ENCODE measurements at places on chromosomes 13 and 19. TPM values are rescaled to one million over a fixed set of nuclear protein-coding genes. Genes with fewer than 3 reads are reported as not detected.

- peak; percentile 7 for ATAC-seq
Measured at GRCh38 chr19:13003081-13003480, 7.8 kb downstream of the NFIX start.

- peak; percentile 35 for ATAC-seq
Measured at GRCh38 chr13:27619728-27620376, 477 bp downstream of the LNX2 start.

The JAK3 gene
- total RNA-seq = 2.0 TPM

DNA sequence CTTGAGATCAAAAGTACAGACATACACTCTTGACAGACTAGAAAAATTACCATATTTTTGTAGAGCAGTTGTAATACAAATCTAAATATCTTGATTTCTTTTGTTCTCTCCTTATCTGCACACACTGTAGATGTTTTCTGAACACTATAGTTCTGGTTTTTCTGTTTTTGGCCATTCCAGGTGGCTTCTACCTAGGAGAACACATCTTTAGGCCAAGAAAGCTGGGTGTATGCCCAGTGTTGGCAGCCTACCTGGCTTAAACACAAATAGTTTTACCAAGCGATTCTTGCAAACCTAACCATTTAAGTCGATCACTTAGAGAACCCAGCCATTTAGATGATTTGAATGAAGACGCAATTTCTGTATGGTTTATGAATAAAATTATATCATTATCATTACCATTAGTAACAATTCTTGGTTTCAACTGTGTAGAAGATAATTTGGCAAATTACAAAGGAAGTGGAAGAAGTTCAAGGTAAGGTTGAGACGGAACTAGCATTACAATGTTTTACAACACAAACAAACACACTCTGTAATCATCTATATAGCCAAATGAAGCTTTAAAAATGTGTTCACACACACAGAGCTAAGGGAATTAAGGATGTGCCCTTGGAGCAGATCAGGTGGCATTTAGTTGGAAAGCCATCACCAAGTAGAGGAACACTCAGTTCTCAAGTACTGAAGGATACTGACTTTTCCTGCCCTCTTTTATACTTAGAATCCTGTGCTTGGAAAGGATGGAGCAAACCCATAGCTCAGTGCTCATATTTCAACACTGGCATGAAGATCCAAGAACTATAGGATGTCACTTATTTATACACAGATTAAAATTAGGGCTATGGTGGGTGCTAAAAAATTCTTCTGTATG lies 36.2 kb downstream of the ERCC5 start:
- no peak for ATAC-seq

DNA sequence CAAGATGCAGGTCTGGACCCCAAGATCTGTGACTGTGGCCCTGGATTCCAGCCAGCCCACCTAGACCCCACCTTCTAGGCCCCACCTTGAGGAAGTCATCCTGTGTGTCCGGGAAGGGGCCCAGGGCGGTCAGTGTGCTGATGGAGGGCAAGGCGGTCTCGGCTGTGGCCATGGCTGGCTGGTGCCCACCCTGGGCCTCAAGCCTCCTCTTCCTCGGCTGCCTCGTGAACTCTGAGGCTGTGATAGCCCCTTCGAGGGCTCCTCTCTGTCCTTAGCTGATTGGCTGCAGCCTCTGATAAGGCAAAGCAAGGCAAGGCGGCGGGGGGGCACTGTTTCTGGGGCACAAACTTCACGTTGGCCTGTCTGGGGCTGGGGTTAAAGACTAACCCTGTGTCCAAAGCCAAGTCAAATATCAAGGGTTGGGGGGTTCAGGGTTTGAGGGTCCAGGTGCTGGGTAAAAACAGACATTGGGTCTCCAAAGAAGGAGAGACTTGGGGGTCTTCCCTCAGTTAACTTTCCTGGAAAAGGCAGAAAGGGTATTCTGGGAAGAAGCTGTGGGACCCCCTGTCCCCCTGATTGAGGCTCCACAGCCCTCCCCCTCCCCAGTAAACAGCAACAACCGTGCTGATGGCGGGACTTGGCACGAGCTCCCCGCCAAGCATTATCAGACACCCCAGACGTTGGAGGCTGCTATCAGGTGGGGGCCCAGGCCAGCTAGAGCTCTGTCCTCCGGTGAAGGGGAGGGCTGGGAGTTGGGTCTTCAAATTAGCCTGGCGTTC lies at the start of gene KLF1:
KLF1 (minus strand) TSS at position 233 of the 779 bp plus-strand sequence; CDS start at position 172, 61 bp downstream.
- ATAC-seq = no peak

The LYPD5 gene
- 18.0 TPM for total RNA-seq

The ANGPTL4 gene
- 55.4 TPM for total RNA-seq

The MARCHF2 gene
- total RNA-seq = 21.4 TPM

GRCh38 chr19:47511128-47511517 lies 3.7 kb downstream of the NAPA start:
- ATAC-seq = no peak

DNA sequence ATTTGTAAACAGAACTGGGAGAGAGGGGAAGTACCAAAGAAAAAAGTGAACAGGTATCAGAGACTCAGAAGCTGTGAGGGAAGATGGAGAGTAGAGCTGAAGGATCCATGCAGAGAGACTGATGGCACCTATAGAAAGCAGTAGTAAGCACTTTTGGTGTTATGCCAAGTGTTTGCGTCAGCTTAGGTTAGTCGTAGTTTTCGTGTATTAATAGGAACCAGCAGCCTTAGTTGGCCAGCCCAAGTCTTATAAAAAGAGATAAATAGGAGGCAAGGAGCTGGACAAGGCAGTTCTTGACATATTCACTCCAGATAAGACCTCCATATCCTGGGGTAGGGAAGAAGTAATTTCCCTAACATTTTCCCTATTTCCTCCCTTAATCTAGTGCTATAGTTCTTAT lies 214.2 kb downstream of the OXGR1 start:
- no peak for ATAC-seq

GRCh38 chr13:26246154-26246553 lies 7.8 kb upstream of the CDK8 start:
- ATAC-seq = no peak

The SIGLECL1 gene
- not detected for total RNA-seq

GRCh38 chr19:12230751-12231733 lies 63.6 kb downstream of the ZNF44 start:
- ATAC-seq = no peak

The OLFM2 gene
- total RNA-seq = 5.1 TPM

- no peak for ATAC-seq
Measured at GRCh38 chr13:46858776-46859175, 38.1 kb downstream of the HTR2A start.

- no peak for ATAC-seq
Measured at GRCh38 chr19:28710278-28710677, 502.7 kb downstream of the UQCRFS1 start.

DNA sequence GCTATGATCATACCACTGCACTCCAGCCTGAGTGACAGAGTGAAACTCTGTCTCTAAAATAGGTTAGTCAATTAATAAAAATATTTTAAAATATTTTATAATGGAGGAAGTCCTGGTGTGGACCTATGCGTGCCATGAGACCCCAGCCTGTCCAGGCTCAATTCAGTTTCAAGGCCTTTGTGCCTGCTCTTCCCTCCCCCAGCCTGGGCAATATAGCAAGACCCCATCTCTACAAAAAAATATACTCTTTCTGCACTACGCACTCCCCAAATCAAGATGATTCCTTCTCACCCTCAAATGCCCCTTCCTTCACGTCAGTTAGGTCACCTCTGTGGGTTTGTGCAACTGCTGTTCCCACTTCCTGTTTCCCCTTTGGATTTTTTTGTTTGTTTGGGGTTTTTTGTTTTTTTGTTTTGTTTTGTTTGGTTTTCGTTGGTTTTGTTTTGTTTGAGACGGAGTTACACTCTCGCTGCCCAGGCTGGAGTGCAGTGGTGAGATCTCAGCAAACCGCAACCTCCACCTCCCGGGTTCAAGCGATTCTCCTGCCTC lies 1.4 kb upstream of the HSH2D start:
- no peak for ATAC-seq

DNA sequence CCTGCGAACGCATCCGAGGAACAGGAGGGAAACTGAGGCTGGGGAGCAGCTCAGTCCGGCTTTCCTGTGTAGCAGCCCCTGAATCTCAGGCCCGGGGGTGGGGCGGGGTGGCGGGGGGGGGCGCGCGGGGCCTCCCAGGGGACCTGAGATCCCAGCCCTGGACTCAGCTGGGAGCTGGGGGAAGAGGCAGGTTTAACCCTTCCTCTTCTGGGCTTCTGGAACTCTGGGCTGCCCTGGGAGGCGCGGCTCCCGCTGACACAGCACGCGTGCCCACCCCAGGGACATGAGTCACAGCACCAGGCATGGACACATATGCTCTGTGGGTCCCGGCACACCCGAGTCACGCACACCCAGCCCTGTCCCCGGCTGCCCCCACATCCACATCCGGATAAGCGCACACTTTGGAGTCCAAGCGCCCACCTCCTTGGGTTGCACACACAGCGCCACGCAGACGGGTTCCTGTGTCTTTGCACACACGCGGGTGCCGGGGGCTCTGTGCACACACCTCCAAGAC lies 3.5 kb upstream of the CIRBP start:
- ATAC-seq = peak; percentile 8

GRCh38 chr13:53198736-53199135 lies 170.1 kb downstream of the OLFM4 start:
- ATAC-seq = no peak

The PRR22 gene
- total RNA-seq = 1.8 TPM

- ATAC-seq = peak; percentile 84
Measured at GRCh38 chr13:80469853-80470381, 129.0 kb upstream of the SPRY2 start.

DNA sequence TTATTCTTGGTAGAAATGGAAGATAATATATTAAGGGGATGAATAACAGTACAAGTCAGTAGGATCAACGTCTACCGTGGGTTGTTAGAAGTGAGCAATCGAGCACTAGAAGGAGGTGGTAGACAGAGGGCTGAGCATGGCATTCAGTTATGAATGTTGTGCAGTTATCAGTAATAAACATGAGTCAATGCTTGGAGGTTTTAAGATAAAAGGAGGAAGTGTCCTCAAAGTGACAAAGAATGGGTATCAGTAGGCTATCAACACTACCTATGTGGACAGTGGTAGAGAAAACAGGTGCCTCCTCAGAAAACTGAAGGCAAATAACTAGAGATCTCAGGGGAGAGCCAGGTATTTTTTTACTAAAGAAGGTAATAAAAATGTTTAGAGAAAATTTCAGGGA lies 1607.0 kb downstream of the PCDH9 start:
- no peak for ATAC-seq

DNA sequence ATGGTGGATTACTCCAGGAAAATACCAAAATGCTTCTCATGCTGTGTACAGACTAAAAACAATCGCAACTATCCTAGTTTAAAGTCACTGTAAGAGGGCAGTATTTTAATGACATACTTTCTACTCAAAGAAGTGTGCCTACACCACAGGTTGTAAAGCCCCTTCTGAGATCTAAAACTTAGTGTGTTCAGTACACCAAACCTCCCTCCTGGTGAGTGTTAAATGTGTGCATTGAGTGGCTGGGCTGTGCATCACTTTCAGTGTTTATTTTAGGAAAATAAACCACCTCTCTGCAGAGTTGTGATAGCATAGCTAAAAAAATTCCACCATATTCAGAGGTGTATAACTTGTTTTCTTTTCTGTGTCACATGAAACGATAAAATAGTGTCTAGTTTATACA lies 263.7 kb downstream of the DACH1 start:
- no peak for ATAC-seq

The C2CD4C gene
- total RNA-seq = 0.16 TPM

DNA sequence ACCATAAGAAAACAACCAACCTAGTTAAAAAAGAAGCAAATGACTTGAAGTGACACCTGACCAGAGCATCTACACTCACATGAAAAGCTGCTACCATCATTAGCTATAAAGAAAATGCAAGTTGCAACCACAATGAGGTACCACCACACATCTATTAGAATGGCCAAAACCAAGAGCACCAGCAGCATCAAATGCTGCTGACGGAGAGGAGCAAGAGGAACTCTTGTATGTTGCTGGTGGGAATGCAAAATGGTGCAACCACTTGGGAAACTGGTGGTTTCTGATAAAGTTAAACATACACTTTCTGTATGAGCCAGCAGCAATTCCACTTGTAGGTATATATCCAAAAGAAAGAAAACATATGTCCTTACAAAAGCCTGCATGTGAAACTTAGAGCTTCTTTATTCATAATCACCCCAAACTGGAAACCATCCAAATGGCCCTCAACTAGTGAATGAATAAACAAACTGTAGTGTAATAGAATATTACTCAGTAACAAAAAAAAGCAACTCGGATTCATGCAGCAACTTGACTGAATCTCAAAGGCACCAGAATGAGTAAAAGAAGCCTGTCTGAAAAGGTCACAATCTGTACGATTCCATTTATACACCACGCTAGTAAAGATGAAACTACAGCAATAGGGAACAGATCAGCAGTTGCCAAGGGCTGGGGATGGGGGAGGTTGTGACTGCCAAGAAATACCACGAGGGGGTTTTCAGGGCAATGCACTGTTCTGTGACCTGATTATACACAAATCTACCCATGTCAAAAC lies 60.9 kb upstream of the RANBP3 start:
- ATAC-seq = no peak

DNA sequence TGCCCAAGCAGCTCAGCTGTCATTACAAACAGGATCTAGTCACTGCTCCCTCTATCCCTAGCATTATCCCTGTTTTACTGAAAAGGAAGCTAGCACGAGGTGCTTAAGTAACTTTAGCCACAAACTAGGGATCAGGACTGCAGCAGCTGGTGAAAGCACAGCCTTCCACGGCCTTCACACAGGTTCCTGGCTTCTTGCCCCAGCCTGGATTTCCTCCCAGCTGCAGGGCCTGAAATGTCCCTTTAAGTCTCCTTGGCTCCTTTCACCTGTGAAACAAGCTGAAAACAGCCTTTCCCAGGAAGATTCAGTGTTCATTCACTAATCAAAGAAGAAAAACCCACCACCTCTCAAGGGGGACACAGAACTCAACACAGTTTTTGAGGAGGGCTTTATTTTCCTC lies 754.5 kb downstream of the DIAPH3 start:
- ATAC-seq = no peak

The CNFN gene
- total RNA-seq = 1,078 TPM

DNA sequence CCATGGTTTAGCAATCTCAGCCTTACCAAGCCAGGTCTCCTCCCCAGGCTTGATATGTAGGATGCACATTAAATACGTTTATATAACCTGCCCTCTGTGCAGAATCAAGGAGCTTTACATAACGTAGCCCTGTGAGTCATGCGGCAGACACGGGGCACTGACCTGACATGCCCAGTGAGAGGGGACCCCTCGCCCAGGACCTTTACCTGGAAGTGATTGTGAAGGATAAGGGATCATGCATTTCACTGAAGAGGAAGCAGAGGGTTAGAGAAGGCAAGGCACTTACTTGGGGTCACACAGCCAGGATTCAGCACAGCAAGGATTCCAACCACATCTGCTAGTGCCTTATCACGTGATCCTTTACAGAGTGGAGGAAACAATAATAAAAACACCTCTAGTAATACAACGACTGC lies 18.9 kb upstream of the FOSB start:
- peak; percentile 48 for ATAC-seq

The PGLYRP1 gene
- total RNA-seq = not detected

Data from esophagus mucosa (tissue), 1 donor.